ENCODE measurements at places on chromosomes 2 and 18.

DNA sequence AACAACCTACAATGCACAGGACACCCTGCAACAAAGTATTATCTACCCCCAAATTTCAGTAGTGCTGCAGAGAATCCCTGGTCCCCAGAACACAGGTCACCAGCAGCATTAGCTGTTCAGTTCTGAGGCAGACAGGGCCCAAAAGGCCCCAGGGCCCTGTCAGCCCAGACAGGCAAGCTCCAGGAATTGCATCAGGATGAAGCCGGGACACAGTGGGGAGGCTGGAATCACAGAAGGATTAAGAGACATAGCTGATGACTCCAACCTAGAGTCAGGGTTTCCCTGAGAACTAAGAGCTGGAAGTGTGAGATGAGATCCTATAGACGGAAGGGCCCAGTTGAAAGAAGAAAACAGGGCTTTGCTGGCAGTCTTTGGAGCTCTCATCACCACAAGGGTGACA, 148.1 kb downstream of the GALNT14 start:
- DNase-seq, result no peak

GRCh38 chr2:207688597-207688996, 22.8 kb upstream of the CCNYL1 start:
- DNase-seq, result peak; percentile 33

DNA sequence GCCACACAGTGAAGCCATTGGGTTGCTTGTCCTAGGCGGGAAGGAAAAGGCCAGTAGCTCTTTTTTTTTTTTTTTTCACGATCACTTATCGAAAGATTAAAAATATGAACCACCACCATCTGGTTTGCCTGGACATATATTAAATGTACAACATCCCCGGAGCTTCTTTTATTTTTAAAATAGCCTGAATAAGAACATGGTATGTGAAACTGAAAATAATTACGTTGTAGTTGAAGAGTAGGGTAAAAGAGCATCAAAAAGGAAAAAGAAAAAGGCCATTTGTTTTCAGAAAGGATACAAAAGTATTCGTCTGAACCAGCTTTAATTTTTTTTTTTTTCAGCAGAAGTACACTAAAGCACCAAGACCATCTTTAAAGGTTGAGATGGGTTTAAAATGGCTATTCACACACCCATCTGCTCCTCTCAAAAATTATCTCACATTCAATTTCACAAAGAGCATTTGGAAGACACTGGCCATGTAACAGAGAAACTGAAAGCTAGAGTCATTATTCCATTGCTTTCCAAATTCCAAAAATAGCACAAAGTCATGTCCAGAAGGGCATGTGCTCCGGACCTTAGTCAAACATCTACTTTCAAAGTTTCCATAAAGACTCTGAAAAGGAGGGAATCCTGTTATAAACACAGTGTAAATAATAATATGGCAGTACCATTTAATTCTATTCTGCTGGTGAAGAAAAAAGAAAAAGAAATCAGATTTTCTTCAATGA, 82.9 kb downstream of the SCN3A start:
- DNase-seq, result no peak

DNA sequence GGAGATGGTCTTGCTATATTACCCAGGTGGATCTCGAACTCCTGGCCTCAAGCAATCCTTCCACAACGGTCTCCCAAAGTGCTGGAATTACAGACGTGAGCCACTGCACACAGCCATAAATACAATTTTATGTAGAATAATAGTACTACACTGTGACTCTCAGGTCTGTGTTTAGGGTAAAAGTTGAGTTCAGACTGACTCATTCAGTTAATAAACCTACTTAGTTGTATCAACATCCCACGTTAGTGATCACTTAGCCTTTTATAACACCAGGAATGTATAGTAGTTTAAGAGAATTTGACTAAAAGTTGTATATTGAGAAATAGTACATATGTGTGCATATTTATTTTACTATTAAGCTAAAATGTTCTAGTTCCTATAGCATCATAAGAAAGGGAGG, 237.5 kb downstream of the PHLPP1 start:
- no peak for DNase-seq

GRCh38 chr18:34604591-34604990, 105.5 kb upstream of the DTNA start:
- no peak for DNase-seq
